Muscle of back (tissue), 13 donors: ENCODE measurements at places on chromosomes 3 and 15. TPM values are rescaled to one million over a fixed set of nuclear protein-coding genes. Genes with fewer than 3 reads are reported as not detected.

DNA sequence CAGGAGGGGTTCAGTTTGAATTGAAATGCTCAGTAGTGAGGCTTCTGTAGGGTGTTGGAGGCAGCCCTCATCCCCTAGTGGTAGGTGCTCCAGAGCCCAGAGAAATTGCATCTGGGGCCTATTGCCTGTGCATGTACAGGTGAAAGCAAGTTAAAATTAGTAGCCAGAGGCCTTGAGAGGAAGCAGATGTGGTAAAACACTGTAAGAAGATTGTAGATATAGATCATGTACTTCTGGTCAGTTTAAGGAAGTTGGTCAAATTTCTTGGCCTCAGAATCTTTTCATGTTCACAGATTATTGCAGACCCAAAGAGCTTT is 34.6 kb downstream of the IGSF10 start:
- DNase-seq, result no peak

- peak; percentile 30 for DNase-seq
Measured at GRCh38 chr3:146313746-146314111, 62.8 kb upstream of the PLSCR4 start.

Gene ACAA1
- 29.7 TPM for polyA plus RNA-seq

Gene LINGO1
- 15.4 TPM for polyA plus RNA-seq

Gene ACOX2
- polyA plus RNA-seq, result 38.2 TPM

Gene EXD1
- polyA plus RNA-seq, result not detected
